Activated gamma-delta T cell treated with anti-CD3 and anti-CD28 coated beads, Interleukin-2, amount 50 U/mL, for 16 hours (primary cell): ENCODE measurements at places on chromosomes 4 and X.

DNA sequence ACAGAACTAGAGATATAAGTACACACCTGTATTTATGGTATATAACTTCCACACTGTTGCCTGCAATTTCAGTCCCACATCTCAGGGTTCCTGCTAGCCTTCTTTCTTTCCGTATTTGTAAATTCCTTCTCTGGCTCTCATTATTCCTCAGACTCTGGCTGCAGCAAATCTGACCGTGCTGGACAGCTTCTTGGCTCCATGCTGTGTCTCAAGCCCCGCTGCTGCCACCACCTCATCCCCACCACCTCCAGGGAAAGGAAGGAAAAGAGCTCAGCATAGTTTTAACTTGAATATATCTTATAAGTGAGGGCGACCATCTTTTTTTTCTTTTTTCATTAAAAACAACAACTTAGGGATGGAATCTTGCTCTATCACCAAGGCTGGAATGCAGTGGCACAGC is 155.6 kb upstream of the CXCL13 start:
- no peak for DNase-seq

GRCh38 chrX:42804524-42804923 is 26.6 kb upstream of the PPP1R2C start:
- no peak for DNase-seq

DNA sequence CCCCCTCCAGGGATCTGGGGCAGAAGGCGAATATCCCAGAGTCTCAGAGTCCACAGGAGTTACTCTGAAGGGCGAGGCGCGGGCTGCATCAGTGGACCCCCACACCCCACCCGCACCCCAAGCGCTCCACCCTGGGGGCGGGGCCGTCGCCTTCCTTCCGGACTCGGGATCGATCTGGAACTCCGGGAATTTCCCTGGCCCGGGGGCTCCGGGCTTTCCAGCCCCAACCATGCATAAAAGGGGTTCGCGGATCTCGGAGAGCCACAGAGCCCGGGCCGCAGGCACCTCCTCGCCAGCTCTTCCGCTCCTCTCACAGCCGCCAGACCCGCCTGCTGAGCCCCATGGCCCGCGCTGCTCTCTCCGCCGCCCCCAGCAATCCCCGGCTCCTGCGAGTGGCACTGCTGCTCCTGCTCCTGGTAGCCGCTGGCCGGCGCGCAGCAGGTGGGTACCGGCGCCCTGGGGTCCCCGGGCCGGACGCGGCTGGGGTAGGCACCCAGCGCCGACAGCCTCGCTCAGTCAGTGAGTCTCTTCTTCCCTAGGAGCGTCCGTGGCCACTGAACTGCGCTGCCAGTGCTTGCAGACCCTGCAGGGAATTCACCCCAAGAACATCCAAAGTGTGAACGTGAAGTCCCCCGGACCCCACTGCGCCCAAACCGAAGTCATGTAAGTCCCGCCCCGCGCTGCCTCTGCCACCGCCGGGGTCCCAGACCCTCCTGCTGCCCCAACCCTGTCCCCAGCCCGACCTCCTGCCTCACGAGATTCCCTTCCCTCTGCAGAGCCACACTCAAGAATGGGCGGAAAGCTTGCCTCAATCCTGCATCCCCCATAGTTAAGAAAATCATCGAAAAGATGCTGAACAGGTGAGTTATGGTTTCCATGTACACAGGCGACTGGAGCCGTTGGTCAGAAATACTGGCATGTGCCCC is at the start of gene CXCL1:
Gene CXCL1, plus strand, starts transcription at position 264 of the 926 bp plus-strand sequence. Its CDS starts 78 bp downstream, at position 342.
- no peak for DNase-seq

DNA sequence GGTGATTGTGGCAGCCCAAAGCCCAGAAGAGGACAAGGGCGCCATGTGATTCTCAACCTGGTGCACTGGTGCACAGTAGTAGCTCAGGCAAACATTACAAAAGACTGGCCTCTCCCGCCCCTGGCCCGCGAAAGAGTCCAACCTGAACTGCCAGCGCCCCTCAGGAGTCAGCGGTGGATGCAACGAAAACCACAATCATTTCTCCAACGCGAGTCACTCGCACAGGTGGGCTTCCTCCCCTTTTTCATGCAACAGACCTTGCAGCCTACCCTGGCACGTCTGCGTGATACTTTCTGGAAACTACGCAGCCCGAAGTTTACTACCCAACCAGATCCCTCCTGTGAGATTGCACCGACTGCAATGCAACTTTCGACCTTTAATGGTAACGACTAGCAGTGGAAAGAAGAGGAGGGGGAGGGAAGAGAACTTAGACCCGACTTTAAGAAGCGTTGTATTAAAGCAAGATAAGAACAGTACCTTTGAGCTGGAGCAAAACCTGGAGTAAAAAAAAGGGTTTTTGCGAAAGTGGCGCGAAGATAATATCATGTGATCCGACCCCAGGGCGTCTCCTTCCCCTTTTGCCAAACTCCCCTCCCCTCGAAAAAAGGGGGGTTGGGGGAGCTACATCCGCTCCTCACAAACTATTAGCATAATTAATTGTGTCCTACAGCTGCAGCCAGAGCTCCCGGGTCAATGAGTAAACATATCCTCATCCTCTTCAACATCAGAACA is 63.3 kb upstream of the CCDC160 start:
- DNase-seq = no peak

GRCh38 chr4:14726877-14727361 is 275.4 kb upstream of the CPEB2 start:
- DNase-seq = no peak

- no peak for DNase-seq
These were observed 20.3 kb downstream of the EVC start for GRCh38 chr4:5730993-5731990.
